ENCODE measurements at places on chromosomes 3 and 15.

DNA sequence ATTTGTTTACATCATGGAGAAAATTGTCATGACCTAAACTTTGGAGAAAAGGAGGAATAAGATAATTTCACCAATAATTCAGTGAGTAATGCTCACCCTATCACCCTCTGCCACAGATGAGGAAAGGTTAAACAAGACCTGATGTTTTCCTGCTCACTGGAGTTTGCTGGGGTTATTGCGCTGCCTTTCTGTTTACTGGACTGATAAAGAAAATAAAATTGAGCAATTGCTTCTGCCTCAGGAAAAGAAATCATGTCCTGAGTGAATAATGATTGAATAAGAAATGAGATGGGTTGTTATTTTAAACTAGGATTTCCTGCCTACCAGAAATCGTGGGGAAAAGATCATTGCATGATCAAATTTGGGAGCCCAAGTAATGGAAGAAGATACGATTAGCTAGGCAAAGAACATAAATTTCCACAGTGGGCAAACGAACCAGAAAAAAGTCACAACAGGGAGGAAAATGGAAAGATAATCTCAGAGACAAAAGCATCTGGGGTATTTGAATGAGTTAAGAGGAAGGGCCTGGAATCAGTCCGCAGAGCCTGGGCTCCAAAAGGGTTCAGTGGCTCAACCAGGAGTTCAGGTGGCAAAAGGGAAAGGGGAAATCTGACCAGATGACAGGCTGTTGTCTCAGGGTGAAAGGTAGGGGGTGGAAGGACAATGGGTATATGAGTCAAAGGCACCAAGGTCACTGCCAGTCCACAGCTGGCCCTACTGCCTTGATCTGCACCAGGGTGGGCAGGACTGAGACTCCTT, 146.8 kb downstream of the FAM43A start:
- no peak for DNase-seq

GRCh38 chr15:63726491-63726890, 107.3 kb downstream of the HERC1 start:
- DNase-seq, result no peak

DNA sequence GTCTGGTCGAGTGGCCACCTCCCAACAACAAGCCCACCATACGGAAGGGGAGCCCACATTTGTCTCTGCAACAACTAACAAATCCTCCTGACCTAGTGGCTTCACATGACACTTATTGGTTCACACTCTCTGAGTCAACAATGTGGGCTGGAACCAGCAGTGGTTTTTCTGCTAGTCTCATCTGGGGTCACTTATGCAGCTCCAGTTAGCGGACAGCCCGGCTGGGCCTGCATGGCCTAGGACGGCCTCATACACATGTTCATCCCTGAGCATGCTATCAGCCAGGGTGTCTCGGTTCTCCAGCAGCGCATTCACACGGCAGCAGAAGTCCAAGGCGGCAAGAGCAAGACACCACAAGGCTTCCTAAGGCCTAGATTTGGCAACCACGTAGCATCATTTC, 281.7 kb downstream of the XXYLT1 start:
- DNase-seq, result no peak

DNA sequence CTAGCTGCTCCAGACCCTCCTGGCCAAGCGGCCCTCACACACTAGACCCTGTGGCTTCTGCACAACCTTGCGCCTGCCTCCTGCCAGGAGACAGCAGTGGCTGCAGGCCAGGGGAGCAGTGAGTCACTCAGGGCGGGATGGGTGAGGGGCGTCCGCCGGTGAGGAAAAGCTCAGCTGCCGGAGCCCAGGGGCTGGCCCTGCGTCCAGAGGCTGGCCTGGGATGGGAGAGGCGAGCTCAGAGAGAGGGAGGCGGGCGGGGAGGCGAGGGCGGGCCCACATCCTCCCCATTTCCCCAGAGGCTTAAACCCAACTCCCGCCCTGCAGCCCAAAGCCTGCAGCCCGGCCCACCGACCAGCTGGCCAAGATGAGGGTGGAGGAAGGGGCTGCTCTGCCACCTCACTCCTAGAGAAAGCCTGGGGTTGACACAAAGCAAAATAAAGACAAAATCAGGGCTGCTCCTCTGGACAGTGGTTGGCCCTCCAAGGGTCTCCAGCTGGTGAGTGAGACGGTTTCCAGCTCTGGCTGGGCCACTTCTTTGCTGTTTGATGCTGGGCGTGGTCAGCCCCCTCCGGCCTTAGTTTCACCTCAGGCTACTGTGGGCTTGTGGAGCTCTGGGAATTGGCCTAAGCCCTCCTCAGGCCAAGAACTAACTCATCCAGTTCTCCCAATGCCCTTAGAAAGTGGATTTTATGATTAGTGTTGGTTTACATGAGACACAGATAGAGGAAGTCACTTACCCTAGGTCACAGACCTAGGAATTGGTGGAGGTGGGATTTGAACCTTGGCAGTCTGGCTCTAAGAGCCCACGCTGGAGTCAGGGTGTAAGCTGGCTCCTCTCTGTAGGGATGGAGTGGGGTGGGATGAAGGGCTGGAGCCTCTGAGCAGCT, 50.6 kb downstream of the IQSEC1 start:
- DNase-seq, result no peak

DNA sequence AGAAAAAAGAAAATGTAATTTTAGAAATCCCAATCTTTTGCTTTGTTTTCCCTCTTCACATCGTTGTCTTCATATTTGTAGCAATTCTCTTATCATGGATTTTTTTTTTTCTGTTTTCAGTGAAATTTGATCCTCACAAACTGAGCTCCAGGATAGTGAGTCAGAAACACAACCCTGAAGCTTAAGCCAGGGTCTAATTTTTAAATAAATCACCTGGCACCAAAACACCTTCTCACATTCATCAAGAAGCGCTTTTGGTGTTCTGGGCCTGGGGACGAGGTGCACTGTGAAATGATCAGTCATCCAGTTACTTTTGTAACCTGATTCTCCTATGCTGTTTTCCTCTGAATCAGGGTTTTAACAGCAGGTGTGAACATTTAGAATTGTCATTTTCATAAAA, 87.7 kb downstream of the REC114 start:
- no peak for DNase-seq

DNA sequence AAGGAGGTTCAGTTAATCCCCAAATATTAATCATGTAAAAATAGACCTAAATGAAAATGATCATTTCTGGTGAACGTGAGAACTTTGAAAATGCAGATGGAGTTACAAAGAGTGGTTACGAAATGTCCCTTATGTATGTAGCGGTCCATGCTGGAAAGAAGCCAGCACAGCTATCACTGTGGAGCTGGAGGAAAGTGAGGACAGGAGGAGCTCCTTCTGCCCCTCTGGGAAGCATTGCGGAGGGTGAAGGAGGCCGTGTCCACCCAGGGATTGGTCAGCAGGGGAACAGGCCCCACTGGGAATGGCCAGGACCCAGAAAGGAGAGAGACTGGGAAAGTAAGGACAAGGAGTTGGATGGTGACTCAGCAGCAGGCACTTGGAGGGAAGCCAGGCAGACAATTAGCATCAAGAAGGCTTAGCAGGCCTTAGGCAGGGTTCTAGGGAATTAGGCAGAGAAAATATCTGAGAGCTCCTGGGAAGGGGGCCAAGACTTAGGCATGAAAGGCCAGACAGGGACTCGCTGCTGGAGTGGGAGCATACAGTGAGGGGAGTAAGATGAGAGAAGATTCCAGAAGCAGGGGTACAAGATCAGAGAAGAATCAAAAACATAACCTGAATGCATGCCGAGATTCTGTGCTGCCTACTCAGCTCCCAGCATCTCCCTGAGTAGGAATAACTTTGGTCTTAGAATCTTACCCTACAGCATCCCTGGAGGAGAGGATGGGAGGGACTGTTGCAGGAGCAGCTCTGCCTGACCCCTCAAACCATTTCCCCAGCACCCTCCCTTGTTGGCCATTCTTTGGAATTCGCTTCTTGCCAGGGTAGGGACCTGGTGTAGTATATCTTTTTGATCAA, 171.0 kb upstream of the UMPS start:
- DNase-seq, result no peak

- no peak for DNase-seq
Measured at GRCh38 chr15:96891046-96891445, 560.5 kb downstream of the NR2F2 start.

DNA sequence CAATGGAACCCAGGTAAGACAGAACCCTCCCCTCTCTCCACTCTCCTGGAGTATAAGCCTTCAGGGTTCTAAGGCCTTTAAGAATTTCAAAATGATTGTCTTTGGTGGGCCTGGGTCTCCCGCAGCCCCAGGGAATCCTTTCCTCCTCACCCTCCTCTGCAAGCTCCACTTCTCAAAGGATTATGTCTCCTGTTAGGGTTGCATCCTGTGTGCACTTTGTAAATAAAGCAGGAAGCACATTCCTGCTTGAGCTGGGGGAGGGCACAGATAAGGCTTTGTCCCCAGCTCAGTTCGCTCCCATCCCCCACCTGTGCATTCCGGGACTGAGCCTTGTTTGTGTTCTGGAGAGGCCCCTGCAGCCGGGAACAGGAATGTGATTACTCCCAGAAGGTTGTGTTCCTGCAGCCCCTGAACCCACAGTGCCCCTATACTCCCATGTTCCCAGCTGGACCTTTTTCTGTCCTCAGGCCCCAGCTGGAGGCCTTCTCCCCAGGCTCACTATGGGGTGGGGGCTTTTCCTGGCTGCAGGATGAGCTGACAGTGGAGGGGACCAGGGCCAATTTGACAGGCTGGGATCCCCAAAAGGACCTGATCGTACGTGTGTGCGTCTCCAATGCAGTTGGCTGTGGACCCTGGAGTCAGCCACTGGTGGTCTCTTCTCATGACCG, 9.5 kb downstream of the TYRO3 start:
- DNase-seq, result no peak

- no peak for DNase-seq
Measured at GRCh38 chr3:123157598-123158287, 44.0 kb upstream of the SEC22A start.

DNA sequence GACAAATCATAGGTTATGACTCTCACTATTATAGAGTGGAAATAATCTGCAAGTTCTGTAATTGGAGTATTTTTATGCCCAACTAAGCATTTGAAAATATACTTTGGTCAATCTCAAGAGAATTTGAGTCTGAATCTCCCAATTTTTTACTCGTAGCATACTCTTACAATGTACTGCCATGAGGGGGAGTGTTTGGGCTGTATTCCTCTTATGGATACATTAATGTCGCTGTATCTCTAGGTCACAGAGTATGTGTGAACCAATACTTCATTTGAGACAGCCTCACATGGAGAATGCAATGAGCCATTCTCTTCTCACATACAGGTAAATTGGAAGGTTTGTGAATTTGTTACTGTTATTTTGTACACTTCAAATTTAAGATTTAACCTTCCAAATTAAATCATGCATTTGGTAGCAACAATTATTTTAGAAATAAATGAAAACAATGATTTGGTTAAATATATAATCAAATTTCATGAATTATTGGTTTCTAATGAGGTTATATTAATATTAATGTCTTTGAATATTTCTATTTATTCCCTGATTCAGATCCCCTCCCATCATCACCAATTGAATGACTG, 5.5 kb upstream of the CD200 start:
- no peak for DNase-seq

DNA sequence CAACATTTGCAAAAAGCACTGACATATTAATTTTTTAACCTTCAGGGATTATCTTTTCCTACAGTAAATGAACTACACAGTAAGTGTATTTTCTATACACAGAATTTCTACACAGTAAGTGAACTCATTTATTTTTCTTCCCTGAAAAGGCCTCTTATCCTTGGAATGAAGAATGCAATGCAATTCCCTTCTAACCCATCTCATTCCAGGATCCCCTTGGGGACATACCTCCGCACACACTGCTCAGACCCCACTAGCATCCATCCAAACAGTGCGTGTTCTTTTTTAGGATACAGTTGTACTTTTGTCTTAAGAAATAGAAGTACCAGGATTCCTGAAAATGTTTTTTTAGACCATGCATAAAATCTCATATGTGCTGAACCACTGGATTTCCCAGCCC, 152.8 kb downstream of the UACA start:
- no peak for DNase-seq

DNA sequence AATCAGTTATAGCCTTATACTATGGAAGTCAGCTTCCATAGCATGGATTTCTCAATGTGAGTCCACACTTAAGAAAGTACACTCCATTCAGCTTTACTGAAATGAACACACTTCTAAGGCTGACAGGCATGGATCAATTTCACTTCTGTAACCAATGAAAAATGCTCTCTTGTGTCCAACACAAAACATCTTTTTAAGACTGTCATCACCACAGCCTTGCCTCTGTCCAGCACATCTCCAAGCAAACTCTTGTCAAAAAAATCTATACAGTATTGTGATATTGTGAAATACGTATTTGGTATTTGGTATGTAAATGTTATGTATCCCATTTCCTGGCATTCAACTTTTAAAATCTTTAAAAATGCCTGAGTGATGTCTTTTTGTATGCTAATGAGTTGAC, 208.7 kb downstream of the RAP2B start:
- DNase-seq, result no peak

DNA sequence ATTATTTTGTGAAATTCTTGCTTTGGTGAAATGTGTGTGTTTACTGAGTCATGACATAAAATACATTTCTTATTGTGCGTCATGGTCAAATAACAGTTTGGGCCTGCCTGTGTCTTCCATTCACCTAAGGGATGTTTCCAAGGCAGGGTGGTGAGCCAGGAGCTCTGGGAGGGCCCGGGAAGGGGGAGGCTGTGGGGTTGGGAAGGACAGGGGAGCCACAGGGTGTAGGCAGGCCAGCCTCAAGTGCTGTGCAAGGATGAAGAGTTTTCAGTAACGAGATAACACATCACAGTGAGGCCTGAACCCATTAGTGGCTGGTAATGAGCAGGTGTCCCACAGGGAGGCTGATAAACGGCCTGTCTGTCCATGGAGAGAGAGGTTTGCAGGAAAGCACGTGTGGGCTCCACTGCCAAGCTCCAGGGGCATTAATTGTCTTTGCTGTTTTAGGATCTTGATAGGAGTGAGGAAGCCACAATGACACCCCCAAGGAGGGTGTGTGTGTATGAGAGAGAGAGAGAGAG, 35.6 kb upstream of the SEC13 start:
- DNase-seq, result no peak

GRCh38 chr3:14864131-14864530, 45.4 kb downstream of the FGD5 start:
- DNase-seq, result no peak

DNA sequence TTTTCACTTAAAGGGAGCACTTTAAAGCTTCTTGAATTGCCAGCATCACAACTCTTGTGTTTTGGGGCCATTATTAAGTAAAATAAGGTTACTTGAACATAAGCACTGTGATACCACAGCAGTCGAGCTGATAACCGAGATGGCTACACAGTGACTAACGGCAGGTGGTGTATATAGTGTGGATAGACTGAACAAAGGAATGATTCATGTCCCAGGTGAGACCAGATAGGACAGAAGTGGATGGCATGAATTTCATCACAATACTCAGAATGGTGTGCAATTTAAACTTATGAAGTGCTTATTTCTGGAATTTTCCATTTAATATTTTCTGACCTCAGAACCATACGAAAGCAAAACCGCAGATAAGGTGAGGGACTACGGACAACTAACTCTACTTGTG, 40.2 kb downstream of the PBRM1 start:
- no peak for DNase-seq

DNA sequence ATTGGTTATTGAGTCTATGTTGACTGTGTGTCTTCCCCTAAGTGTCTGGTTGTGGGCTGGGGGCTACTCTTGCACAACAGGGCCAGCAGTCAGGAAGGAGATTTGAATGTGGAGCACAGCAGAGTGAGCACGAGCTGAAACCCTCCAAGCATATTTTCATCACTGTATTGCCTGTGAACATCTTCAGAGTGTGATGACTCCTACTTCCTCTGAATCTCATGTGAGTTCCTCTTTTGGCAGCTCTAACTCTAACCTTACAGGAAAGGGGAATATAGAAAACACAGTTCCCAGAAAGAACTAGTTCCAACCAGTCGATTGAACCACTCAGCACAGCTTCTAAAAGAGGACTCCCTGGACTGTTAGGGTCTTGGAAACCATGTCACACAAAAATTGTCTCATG, 211.6 kb downstream of the RAP2B start:
- DNase-seq, result no peak

GRCh38 chr3:38164643-38164951, 740 bp upstream of the OXSR1 start:
- DNase-seq, result no peak

Data from activated effector memory CD4-positive, alpha-beta T cell treated with anti-CD3 and anti-CD28 coated beads, Interleukin-2, amount 50 U/mL, for 16 hours (primary cell).